Activated CD4-positive, CD25-positive, alpha-beta regulatory T cell treated with anti-CD3 and anti-CD28 coated beads, Interleukin-2, amount 50 U/mL, for 72 hours (primary cell): ENCODE measurements at places on chromosomes 7 and 10.

GRCh38 chr7:134865001-134865845 is 85.8 kb downstream of the CALD1 start:
- no peak for DNase-seq

GRCh38 chr7:70694434-70694970 is 437.4 kb upstream of the GALNT17 start:
- DNase-seq, result no peak

DNA sequence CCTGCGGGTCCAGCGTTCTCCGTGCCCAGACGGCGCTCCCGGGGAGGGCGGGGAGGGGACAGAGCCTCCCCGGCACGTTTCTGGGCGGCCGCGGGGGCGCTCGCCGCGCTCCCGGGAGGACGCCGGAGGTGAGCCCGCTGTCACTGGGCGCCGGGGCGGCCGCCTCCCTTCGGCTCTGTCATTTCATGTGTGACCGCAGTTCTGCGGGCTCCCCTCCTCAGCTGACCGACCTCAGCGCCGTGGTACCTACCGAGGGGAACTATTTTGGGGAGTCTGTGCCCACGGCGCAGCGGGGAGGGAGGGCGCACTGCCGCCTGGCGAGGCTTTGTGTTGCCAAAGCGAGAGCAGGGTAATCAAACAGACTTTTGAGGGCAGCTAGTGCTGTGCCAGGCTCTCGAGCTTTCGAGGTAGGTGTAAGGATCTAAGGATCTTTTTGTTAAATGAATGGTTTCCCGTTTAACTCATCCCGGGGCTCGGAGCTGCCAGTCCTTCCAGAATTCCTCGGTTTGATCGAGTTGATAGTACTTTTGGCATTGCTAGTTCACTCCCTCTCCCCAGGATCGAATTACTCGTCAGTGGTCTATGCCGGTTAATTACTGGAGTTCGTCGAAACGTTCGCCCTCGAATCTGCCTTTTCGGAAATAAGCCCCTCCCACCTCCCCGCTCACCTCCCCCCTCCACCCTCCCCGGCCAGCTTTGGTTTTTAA is 1.9 kb downstream of the ARID5B start:
- DNase-seq, result peak; percentile 81

GRCh38 chr7:98418636-98419315 is 17.9 kb upstream of the BAIAP2L1 start:
- no peak for DNase-seq

- DNase-seq, result no peak
Measured at GRCh38 chr10:19119191-19119590, 70.6 kb downstream of the MALRD1 start.

DNA sequence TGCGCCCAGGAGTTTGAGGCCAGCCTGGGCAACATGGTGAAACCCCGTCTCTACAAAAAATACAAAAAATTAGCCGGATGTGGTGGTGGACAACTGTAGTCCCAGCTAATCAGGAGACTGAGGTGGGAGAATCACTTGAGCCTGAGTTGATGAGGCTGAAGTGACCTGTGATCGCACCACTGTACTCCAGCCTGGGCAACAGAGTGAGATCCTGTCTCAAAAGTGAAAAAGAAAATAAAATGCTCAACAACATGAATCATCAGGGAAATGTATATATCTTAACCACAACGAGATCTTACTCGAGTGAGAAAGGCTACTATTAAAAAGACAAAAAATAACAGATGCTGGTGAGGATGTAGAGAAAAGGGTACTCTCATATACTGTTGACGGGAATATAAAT is 72.7 kb downstream of the JMJD1C start:
- no peak for DNase-seq

DNA sequence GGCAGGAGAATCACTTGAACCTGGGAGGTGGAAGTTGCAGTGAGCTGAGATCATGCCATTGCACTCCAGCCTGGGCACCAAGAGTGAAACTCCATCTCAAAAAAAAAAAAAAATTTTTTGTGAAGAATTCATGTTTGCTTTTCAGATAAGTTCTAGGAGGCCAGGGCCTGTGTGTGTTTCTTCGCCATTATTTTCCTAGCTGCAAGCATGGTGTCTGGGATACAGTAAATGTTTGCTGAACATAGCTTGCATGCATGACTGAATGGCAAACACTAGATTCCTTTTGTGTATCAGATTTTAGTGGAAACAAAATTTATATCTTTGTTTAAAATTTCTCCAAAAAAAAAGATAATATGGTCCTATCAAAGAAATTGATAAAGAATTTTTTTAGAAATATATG is 9.7 kb upstream of the MACC1 start:
- DNase-seq, result no peak

- DNase-seq, result no peak
Measured at GRCh38 chr10:119818889-119819270, 53.8 kb downstream of the MCMBP start.

- no peak for DNase-seq
Measured at GRCh38 chr10:73646598-73647041, 5.3 kb upstream of the MYOZ1 start.

- no peak for DNase-seq
Measured at GRCh38 chr7:29484280-29484679, 79.4 kb upstream of the PRR15 start.

GRCh38 chr10:86798611-86799010 is 42.2 kb downstream of the BMPR1A start:
- DNase-seq, result no peak

GRCh38 chr10:22934726-22935125 is 6.9 kb downstream of the ARMC3 start:
- no peak for DNase-seq

GRCh38 chr7:158527915-158528502 is 59.6 kb downstream of the PTPRN2 start:
- no peak for DNase-seq

DNA sequence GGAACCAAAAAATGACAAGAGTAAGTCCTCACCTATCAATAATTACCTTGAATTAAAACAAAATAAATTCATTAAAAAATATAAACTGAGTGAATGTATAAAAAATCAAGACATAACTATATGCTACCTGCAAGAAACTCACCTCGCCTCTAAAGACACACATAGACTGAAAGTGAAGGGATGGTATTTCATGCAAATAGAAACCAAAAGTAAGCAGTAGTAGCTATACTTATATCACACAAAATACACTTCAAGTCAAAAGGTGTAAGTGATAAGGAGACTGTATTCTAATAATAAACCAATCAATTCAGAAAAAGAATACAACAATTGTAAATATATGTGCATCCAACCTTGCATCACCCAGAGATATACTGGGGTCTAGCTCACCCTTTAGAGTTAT is 332.6 kb downstream of the SH2D4B start:
- DNase-seq, result no peak

- DNase-seq, result peak; percentile 60
Measured at GRCh38 chr7:25851332-25852210, 300.4 kb upstream of the NFE2L3 start.

DNA sequence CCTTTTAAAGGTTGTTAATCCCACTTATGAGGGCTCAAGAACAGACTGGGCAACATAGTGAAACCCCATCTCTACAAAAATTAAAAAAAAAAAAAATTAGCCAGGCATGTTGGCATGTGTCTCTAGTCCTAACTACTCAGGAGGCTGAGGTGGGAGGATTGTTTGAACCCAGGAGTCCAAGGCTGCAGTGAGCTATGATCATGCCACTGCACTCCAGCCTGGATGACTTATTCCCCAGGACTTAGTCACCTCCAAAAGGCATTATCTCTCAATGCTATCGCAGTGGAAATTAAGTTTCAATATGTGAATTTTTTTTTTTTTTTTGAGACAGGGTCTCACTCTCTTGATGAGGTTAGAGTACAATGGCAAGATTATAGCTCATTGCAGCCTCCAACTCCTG is 61.2 kb upstream of the TRIM24 start:
- no peak for DNase-seq

DNA sequence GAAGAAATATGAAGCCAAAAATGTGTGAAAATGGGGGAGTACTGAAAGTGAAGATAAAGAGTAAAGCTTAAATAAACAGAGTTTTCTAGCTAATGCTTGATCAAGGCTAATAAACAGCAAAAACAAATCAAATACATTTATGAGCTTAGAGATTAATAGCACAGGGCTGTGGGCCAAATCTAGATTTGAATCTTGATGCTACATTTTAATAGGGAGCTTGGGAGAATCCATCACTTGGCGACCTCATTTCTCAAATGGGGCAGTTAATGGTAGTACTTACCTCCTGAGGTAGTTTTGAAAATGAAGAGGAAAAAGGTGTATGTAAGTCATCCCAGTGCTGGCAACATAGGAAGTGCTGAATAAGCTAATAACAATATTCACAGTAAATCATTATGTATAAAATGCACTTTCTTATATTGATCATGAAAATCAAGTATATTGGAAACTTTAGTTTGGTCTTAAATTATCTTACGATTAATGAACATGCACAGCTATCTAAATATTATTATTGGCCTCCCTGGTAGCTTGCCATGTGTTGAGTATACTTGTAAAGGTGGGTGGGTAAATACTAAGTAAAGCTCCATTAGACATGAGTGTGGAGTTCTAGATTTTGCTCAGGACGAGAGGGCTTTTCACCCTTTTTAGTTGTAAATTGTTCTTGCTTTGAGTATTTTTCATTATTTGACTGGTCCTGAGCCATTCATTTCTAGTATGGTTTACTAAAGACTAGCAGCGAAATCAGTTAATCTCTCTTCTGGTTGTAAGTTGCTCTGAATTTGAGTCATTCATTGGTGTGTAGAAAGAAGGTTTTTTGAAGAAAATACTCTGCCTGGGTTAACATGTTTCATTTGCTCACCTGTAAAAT is 5.1 kb downstream of the BICC1 start:
- no peak for DNase-seq

DNA sequence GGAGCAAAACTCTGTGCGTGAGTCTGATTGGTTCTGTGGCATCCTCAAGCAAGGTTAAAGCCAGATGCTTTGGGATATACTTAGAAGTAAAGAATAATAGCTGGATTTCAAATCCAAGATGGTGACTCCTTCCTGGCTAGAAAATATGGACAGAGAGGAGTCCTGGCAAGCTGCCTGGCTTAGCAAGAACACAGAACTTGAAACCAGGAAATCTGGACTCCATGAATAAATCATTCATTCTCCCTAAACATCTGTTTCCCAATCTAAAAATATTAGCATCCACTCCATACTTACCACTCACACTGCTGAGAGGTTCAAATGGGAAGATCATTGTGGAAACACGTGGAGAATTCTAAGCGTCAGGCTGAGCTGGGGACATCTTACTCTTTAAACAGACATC is 1074.1 kb upstream of the AUTS2 start:
- no peak for DNase-seq

GRCh38 chr10:80633910-80634309 is 96.2 kb downstream of the SH2D4B start:
- no peak for DNase-seq

GRCh38 chr10:6022660-6023059 is 39.5 kb downstream of the IL2RA start:
- DNase-seq, result no peak

GRCh38 chr10:85098835-85099521 is 770.6 kb downstream of the CCSER2 start:
- no peak for DNase-seq

GRCh38 chr10:25600651-25601050 is 333.4 kb upstream of the MYO3A start:
- no peak for DNase-seq

GRCh38 chr7:144398291-144398690 is 5.2 kb downstream of the NOBOX start:
- DNase-seq, result no peak

DNA sequence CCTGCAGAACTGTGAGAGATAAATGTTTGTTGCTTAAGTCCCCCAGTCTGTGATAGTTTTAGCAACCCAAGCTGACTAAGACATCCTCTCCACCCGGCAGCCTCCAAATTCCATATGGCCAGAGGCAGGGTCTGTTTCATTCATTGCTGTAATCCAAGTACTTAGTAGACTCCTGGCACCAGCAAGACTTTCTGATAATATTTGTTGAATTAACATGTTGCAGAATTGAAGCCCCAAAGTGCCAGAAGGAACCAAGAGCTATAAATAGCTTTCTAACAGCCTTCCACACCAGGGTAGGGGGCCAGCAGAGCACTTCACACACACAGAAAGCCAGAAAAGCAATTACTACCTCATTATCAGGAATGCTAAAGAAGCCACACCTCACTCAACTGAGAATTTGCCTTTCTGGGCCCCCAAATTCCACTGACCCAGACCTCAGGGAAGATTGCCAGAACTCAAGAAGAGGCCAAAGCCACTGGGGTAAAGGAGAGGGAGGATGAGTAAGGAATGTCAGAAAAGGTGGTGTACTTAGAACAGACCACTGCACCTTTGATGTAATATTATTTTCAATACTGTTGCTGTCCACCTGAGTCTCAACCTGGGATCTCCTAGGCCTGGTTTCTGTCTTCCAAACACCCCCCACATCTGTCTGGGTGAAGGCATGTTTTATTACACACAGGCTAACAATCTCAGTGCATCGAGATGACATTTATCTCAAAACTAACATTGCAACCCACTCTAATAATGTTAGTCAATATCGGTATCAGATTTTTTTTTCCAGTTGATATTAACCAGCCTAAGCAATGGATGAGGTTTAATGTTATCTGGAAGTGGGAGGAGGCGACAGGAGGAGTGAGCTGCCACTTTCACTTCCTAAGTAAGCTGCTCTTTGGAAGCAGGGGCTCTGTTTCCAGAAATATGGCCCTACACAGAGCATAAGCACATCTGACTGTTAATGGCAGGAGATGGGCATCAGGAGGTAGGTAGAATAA is 5.5 kb downstream of the NOD1 start:
- DNase-seq, result no peak

GRCh38 chr10:101018118-101018599 is 12.8 kb downstream of the PDZD7 start:
- no peak for DNase-seq

DNA sequence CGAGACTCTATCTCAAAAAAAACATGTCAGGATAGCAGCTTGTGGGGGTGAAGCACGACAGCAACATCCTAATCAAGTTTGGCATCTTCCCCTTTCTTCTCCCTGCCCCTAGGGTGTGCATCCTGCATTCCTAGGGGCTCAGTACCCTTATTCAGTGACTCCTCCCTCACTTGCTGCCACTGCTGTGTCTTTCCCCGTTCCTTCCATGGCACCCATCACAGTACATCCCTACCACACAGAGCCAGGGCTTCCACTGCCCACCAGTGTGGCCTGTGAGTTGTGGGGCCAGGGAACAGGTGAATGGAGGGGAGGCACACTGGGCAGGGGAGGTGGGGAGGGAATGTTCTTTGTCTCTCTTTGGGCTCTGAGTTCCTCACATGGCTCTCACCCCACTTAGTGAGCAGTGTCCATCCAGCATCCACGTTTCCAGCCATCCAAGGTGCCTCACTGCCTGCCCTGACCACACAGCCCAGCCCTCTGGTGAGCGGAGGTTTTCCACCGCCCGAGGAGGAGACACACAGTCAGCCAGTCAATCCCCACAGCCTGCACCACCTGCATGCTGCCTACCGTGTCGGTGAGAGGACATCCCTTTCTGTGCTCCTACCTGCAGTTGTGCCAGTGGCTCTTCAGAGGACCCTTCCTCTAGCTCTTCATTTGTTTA is 11.4 kb downstream of the NDST2 start:
- DNase-seq, result no peak
